ENCODE measurements at places on chromosomes 13 and 19. TPM values are rescaled to one million over a fixed set of nuclear protein-coding genes. Genes with fewer than 3 reads are reported as not detected.

DNA sequence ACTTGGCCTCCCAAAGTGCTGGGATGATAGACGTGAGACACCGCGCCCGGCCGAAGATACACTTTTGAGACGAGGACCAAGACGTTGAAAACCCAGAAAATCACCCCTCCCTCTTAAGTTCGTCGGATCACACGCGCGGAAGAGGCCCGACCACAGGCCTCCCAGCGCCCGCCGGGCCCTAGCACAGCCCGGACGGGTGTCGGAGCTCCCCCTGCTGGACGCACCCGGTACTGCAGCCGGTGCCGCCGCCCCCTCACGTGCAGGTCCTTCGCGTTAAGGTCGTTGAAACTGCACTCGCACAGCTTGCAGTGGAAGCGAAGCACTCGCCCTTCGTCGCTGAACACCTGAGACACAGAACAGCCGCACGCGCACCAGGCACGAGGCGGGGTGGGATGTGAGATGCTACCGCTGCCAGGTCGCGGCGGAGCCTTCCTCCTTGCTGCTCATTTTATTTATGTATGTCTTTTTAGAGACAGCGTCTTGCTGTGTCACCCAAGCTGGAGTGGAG is 35.7 kb upstream of the MATK start:
- no peaks in the 10 kb centered on the region for H3K36me3 ChIP-seq
- no peak for DNase-seq
- H3K4me3 ChIP-seq: no peak overlapping the region
- peaks cover 13% of the 10 kb centered on the region for H3K4me1 ChIP-seq
- peaks cover 15% of the 10 kb centered on the region for H3K27me3 ChIP-seq

DNA sequence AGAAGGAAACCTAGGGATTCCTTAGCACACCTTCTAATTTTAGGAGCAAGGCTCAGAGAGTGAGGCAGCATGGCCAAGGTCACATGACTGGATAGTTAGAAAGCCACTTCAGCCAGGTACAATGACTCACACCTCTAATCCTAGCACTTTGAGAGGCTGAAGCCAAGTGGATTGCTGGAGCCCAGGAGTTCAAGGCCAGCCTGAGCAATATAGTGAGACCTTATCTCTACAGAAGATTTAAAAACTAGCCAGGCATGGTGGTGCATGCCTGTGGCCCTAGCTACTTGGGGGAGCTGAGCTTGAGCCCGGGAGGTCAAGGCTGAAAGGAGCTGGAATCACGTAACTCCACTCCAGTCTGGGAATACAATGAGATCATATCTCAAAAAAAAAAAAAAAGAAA is 69.2 kb downstream of the TEX26 start:
- H3K27ac ChIP-seq: no peak overlapping the region
- peaks cover 2% of the 10 kb centered on the region for H3K27me3 ChIP-seq
- no peaks in the 10 kb centered on the region for H3K36me3 ChIP-seq
- H3K4me3 ChIP-seq: no peak overlapping the region
- DNase-seq: no peak

Gene PRR36
- 1.1 TPM for total RNA-seq

Gene SYT3
- 0.30 TPM for total RNA-seq

- no peak overlapping the region for H3K27ac ChIP-seq
- no peak for DNase-seq
- peaks cover 84% of the 10 kb centered on the region for H3K36me3 ChIP-seq
These were observed 25.3 kb downstream of the MED4 start for GRCh38 chr13:48069573-48069972.

- no peaks in the 10 kb centered on the region for H3K27me3 ChIP-seq
- DNase-seq: no peak
- peaks cover 2% of the 10 kb centered on the region for H3K4me1 ChIP-seq
- no peak overlapping the region for H3K4me3 ChIP-seq
These were observed 84.8 kb downstream of the LNX2 start for GRCh38 chr13:27535546-27535945.

DNA sequence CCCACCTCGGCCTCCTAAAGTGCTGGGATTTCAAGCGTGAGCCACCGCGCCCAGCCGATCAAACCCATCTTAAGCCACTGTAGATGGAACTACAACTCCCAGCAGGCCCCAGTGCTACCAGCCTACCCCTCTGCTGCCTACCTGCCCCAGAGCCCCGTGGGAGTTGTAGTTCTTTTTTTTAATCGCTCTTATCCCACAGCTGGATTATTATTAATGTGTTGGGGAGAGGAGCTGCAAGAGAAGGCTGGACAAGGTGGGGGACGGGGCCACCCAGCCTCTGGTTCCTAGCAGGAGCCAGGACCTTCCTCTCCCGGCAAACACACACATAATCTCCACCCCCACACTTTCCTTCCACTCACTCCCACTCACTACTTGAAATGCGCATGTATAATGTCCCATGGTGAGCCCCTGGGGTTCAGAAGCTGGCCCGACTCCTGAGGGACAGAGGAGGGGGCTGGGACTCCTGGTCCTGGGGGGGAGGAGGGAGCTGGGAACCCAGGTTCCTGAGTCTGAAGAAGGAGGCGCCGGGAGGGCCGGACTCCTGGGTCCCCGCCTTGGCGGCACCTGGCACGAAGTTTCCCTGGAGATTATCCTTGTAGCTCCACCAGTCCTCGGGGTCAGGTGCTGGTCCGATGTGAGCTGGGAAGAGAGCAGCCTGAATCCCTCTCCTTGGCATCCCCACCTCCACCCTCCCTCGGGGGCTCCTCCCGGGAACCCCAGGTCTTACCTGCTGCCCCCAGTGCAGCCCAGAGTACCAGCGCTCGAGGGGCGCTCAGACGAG is 958 bp downstream of the CA11 start:
- H3K27me3 ChIP-seq: no peaks in the 10 kb centered on the region
- peaks cover 33% of the 10 kb centered on the region for H3K4me1 ChIP-seq
- peak; percentile 87 for DNase-seq
- H3K27ac ChIP-seq: peak overlapping the region; percentile 91
- H3K4me3 ChIP-seq: peak overlapping the region; percentile 68
- no peaks in the 10 kb centered on the region for H3K36me3 ChIP-seq

- peaks cover 11% of the 10 kb centered on the region for H3K27me3 ChIP-seq
- no peaks in the 10 kb centered on the region for H3K36me3 ChIP-seq
- no peak for DNase-seq
- no peak overlapping the region for H3K4me3 ChIP-seq
- H3K4me1 ChIP-seq: no peaks in the 10 kb centered on the region
These were observed 82.3 kb upstream of the UQCRFS1 start for GRCh38 chr19:29295285-29295684.

DNA sequence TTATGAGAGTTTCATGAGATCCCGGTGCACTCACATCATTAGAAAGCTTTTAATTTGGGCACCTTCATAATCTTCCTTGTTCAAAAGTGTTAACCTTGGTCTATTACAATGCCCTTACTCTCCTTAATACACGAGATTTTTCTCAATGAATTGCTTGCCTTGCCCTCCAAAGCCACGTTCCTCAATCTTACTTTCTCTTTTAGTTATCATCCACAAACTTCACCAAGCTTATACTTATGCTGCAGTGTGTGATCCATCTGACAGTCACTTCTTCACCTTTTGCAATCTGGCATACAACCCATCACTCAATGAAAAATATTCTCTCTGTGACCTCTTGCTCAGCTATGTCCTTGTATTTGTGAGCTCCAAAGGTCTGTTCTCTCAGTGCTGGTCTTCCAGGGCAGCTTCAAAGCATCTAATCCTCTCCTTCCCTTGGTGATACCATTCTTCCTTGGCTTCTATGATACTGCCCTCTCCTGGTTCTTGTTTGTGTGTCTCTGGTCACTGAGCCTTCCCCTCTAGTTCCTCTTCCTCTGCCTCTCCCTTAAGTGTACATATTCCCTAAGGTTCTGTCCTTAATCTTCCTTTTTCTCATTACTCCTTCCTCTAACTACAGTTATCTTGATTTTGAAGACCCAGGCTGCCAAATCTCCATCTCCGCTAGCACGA is 202.2 kb upstream of the STARD13 start:
- H3K27ac ChIP-seq: no peak overlapping the region
- H3K4me3 ChIP-seq: no peak overlapping the region
- no peaks in the 10 kb centered on the region for H3K4me1 ChIP-seq
- H3K36me3 ChIP-seq: no peaks in the 10 kb centered on the region
- DNase-seq: no peak

DNA sequence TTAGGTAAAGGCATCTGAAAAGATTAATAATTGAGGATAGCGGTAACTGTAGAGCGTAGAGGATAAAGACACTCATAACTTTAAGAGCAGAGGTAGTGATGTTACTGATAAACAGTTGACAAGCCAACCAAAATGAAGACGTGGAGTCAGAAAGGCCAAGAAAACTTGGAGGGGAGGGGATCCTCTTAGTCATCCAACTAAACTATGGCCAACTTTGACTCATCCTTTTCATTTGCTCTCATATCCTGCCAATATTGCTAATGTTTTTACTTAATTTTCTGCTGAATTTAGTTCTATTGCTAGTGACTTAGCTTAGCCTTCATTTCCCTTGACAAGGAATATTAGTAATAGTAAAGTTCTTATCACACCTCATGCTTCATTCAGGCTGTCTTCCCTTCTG is 13.4 kb downstream of the ITGBL1 start:
- H3K4me1 ChIP-seq: no peaks in the 10 kb centered on the region
- no peaks in the 10 kb centered on the region for H3K36me3 ChIP-seq
- H3K27ac ChIP-seq: no peak overlapping the region
- no peak for DNase-seq
- no peaks in the 10 kb centered on the region for H3K27me3 ChIP-seq
